Naive thymus-derived CD8-positive, alpha-beta T cell (primary cell): ENCODE measurements at places on chromosomes 4 and X.

DNA sequence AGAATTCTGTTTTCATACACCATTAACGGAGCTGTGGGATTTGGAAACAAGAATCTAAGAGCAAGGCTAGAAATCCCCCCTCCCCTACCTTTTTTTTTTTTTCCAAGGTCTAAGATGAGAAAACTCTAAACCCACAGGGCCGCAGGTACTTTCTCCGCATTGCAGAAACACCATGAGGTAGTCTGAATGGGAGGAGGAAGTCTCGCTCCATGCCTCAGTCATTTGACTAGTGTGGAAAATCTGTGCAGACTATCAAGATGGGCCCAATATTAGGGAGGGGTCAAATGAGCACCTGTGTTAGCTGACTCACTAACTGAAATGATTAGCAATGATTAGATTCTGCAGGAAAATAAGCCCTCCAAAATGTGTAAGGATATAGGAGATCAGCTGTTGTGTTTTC is 40.9 kb upstream of the MAP3K15 start:
- DNase-seq = no peak

DNA sequence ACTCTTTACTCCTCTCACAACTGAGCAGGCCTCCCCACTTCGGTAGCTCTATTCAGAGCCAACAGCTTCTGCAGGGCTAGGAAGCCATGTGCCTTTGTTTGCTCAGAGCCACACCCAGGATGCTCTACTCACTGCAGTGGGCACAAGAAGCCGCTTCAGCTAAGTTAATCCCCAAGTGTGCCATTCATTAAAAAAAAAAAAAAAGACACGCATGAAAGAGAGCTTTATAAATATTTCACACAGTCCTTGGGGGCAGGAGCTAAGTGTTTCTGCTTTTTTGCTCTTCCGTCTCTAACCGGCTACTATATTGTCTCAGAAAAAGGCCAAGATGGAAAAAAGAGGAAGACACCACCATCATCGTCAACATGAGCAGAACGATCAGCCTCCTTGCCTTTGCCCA is 8.1 kb downstream of the CRMP1 start:
- DNase-seq = no peak

DNA sequence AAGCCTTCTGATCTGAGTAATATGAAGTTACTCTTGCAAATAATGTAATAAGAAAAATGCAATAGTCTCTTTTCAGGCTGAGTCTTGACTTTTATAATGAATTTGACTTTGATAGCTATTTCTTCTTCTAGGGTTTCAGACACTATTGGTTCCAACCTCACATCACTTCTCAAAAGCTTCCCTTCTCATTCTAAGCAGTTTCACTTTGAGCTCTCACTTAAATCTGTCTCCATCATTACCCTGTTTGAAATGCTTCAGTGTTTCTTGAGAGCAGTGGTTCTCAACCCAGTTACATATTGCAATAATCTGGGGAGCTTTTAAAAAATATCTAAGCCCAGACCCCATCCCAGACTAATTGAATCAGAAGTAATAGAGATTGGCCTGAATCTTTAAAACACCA is 40.5 kb upstream of the BMP2K start:
- DNase-seq = no peak

GRCh38 chr4:138911909-138912703 is 103.5 kb upstream of the NOCT start:
- no peak for DNase-seq

- DNase-seq = no peak
Observed at GRCh38 chr4:172740434-172740833, 428.2 kb upstream of the GALNT7 start.

- DNase-seq = no peak
Observed at GRCh38 chrX:30504309-30504708, 73.3 kb downstream of the TASL start.

DNA sequence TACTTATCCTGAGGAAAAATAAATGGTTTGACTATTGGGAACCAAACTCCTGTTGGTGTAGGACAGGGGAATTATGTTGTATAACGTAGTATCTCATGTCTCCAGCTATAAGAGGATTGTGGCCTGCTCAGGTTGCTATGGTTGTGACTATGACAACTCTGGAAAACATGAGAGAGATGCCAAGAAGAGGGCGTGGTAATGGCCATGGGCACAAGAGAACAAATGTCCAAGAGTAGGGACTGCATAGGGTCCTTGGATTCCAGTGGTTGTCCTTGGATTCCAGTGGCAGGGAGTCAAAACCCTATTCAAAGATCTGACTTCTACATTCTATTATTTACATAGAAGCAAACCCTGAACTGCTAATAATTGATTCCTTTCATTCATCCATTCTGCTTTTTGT is 6.8 kb upstream of the MOB1B start:
- no peak for DNase-seq

DNA sequence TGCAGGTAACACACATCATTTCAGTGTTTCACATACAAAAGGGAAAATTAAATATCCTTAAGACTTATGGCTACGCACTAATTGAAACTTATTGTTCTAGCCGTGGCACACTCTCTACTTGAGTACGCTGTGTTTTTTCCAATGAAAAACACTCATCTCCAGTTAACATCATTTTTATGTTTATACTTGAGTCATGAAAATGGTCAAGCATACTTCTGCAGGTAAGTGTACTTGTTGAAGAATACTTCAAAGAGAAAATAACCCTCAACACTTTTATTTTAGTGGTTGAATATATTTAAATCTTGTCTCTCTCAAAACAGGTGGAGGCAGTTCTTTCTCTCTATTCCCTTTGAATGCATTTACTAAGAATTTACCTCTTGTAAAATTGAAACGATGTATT is 538.7 kb upstream of the PCDH7 start:
- no peak for DNase-seq

DNA sequence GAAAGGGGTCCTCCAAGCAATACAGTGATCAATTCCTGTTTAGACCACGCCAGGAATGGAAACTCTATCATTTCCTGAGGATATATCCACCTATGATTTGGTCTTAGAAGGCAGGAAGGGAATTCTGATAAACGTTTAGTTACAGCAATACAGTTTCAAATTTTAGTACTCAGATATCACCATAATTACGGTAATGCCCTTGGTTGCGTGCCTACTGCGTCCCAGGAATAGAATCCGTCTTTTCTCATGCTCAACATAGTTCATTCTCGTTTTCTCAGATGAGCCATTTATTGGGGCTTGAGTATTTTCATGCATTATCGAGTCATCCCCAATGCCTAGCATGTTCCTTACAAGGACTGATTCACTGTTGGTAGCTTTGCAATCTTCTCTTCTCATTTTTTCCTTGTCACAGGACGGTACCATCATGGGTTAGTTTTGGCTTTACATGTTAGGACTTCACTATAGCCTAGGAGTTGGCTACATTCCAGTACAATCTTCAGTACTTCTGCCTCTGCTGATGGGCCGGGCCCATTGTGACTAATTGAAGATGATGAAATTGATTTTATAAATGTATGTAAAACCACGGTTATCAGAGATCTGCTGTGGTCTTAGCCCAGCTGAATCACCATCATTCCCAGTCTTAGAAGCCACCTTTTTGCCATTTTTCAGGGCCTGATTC is 4.4 kb upstream of the PRKX start:
- no peak for DNase-seq

- no peak for DNase-seq
Observed at GRCh38 chrX:16188687-16189086, 21.4 kb downstream of the MAGEB17 start.

- DNase-seq = no peak
Observed at GRCh38 chrX:13716455-13716854, 18.0 kb downstream of the TRAPPC2 start.
